Stimulated activated CD4-positive, alpha-beta T cell treated with anti-CD3 and anti-CD28 coated beads, Interleukin-12 subunit alpha, Interleukin-12 subunit beta, amount 100 ng/mL, for 4 hours (primary cell): ENCODE measurements at places on chromosomes 6 and 20.

DNA sequence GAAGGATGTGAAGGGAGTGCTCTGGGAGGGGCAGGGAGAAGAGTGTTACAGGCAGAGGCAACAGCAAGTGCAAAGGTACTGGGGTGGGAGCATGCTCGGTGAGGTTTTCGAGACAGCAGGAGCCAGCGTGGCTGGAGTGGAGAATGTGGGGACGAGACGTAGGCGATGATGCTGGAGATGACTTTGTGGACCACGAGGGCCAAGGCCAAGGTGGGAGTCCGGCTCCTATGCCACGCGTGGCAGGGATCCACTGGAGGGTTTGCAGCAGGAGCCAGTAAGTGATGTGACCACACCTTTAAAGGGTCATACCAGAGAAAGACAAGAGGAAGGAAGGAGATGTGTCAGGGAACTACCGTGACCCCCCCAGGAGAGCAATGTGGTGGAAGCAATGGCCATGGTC, 7.3 kb downstream of the PTGIS start:
- DNase-seq, result no peak

DNA sequence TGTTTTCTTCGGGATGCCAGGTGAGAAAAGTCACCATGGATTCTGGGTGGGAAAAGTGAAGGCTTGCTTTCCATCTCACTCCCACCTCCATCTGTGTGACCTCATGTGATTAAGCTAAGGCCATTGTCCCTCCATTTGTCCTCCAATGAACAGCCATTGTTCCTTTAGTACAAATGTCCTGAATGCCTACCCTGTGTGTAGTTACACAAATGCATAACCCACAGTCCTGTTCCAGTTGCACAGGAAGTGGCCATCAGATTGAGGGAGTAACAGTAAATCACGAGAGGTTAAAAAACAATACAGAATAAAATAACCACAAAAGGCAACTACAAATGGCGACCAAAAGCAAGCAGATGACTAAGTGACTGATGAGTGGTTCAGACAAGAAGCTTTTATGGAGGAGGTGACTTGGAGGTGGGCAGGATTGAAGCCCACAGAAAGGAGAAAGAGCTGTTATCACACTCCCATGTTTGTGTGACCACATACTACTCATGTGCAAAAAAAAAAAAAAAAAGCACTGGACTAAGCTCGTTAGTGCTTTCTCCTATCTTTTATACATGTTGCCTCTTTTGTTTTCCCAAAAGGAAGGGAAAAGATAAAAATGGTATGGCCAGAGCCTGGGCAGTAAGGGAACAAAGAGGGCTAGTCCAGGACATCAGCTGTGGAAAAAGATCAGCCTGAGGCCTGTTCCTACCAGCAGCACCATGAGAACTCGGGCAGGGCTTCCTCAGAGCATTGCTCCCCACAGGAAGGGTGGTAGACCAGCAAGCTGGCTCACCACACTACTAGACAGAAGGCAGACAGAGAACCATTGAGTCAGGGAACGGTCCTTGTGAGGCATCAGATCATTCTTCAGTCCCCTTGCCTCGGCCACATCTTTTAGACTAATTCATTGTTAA, 111.0 kb downstream of the TFAP2A start:
- DNase-seq, result no peak

GRCh38 chr20:12984863-12985262, 23.9 kb upstream of the SPTLC3 start:
- DNase-seq, result no peak

GRCh38 chr6:67896476-67896875, 738.6 kb upstream of the ADGRB3 start:
- no peak for DNase-seq

DNA sequence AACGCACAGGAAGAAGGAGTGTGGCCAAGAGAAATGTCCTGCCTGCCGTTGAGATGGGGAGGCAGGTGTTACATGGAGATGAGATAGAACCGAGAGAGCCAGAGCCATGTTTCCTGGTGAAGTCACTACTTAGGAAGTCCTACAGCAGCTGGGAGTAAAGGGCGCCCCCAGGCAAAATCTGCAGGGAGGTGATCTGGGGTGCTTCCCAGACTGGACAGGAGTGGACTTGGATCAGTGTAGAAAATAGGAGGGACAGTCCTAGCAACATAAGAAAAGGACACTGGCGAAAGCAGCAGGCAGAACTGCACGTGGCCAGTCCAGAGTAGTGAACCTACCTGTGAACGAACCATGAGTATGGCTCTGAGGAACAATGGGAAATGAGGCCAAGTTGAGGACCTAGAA, 85.3 kb downstream of the CD164 start:
- DNase-seq, result no peak

DNA sequence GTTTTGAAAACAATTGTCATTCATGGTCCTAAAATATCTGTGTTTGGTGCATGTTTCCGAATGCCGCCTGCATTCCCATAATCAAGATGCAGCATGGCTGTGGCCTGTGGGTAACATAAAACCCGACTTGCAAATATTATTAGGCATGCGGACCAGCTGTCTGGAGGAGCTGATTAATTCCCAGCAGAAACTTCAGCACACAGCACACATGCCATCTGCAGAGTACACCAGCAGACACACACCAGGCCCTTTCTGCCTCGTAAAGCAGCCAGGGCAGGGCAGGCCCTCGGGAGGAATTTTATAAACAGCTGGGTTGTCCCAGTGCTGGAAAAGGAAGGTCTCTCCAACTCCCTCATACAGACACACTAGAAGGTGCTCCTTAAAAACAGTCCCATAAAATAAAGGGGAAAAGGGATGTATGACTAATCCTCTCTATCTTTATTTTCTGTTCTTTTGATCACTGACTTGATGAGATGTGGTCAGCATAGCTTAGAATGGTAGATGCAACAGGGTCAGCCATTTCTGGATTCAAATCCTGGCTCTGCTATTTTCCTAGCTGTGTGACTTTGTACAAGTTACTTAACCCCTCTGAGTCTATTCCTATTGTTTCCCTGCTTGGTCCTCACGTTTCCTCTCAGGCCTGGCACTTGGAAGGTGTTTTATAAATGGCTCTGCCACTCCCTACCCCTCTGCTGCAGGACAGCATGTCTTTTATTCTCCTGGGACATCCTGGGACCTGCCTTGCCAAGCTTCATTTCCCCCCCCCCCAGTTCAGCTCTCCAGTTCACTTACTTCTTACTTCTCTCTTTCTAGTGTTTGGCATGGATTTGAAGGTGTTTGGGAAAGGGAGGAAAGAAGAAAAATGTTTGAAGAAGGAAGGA, 85.9 kb upstream of the TRAF3IP2 start:
- DNase-seq, result no peak

DNA sequence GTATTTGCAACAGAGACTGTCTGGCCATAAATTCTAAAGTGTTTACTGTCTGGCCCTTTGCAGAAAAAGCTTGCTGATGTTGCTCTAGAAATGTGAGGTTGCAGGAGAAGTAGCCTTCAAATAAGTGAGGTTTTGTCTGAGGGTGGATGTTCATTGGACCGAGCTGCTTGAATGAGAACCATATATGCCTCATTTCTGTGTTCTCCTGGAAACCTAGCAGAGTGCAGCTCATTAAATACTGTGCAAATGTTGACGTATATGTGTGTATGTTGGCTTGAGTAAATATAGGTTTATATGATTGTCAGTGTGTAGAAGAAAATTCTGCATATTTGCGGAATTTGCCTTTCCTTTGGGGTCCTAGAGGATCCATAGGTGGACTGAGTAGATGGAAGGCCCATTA, 39.0 kb downstream of the CHMP4B start:
- DNase-seq, result no peak

GRCh38 chr20:64214952-64215351, 40.6 kb upstream of the PCMTD2 start:
- DNase-seq, result no peak

DNA sequence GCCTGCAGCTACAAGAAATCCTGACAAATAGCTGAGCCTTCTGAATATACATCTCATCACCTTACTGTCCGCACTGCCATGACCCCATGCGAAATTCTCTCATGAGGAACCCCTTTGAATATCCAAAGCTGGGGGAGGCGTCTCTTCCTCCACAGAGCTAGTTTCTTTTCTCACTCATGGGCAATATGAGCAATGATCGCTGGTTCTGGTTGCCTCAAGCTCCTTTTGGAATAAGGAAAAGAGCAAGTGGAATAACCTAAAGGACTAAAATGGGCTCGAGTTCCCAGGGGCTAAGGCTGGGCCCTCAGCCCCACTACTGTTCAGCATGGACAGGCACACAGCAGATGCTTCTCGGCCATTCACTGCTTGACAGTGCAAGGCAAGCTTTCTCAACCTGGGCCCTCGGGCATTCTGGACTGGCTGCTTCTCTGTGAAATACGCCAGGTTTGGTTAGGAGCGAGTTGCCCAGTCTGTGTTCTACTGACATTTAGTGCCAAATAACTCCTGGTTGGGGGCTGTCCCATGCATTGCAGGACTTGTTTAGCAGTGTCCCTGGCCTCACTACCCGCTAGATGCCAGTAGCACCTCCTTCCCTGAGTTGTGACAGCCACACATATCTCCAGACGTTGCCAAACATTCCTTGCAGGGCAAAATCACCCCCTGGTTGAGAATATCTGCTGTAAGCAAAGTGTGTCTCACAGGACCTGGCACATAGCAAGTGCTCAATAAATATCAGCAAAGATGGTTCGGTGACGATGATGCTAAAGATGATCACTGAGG, 156.8 kb downstream of the CEBPB start:
- DNase-seq, result no peak

DNA sequence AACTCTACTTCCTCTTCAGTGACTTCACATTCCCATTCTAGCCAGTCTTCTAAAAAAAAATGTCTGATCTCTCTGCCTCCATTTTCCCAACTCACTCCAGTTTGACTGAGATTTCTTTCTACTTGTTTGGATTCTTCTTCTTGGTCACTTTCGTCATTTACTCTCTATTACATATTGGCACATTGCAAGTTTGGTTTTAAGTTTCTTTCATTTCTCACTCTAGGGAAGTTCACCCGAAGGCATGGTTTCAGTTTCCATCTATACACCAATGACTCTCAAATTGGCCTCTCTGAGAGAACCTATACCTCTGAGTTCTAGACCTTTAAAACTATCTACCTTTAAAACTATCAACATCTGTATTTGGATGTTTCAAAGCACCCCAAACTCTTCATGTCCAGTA, 51.3 kb downstream of the CD109 start:
- no peak for DNase-seq

GRCh38 chr20:10557685-10558084, 116.1 kb downstream of the JAG1 start:
- no peak for DNase-seq

- DNase-seq, result no peak
Measured at GRCh38 chr20:23242556-23243180, 107.9 kb upstream of the NXT1 start.

DNA sequence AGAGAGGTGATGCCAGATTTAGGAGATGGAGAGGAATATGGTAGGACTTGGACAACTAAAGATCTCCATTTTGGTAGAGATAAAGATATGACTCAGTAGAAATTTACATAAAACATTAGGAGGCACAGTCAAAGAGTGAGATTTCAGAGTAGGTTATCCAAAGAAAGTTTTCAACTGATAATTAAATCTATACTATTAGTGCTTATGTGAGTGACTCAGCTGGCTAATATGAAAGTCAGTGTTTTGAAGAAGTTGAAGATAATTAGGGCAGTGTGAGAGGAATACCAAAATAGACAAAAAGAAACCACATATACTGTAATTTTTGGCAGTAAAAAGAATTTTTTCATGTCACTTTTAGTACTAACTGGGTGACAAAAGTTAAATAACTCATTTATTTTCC, 712.8 kb upstream of the HS3ST5 start:
- DNase-seq, result no peak

- DNase-seq, result no peak
Measured at GRCh38 chr20:3702611-3703391, 9.6 kb downstream of the SIGLEC1 start.

DNA sequence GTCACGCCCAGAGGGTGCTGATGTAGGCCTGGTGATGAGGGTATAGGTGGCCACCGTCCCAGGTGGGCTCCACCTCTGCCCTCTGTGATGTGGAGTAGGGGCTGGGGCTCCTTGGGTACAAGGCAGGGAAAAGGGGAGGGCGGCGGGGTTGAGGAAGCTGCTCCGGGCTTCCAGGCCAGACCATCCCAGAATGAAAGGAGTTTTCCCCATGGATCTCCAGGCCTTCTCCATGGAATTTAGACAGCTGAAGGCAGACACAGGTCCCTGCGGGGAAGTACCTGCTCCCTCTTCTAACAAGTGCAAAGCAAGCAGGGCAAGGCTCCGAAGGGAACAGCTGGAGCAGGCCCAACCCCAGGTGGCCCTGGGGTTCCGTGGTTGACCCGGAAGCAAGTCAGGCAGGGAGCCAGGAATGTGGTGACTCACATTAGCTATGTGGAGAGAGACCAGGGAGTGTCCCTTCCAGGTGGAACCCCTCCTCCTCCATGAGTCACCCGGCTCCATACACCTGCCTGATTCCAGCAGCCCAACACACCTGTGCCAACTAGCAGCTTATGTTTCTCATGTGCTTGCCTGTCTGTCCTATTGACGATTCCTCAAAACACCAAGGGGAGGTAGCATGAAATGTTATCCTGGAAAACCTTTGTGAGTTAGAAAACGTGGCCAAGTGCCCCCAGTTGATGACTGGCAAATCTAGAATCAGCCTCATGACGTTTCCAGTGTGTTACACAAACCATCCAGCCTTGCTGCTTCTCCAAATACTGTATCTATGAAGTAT, 59.7 kb upstream of the SNX9 start:
- no peak for DNase-seq

DNA sequence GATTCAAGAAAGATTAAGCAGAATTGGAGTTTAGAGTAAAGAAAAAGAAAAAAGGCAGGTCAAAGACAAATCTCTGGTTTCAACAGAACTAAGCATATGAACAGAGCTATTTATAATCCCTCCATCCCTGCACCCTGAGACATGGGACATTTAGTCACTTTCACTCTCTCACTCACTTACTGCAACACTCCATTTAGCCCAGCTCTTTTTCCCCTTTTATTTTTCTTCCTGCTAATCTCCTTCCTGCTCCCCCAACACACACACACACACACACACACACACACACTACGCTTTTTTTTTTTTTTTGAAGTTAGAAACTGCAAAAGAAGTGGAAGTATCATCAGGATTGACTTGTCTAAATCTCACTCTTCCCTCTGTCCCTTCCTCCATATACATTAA, 45.1 kb upstream of the TBC1D7 start:
- DNase-seq, result no peak

- no peak for DNase-seq
Measured at GRCh38 chr20:63831993-63832686, 1.1 kb upstream of the ZBTB46 start.

- no peak for DNase-seq
Measured at GRCh38 chr6:29938746-29939508, 3.4 kb upstream of the HLA-A start.
